ENCODE measurements at places on chromosomes 1 and 21.

DNA sequence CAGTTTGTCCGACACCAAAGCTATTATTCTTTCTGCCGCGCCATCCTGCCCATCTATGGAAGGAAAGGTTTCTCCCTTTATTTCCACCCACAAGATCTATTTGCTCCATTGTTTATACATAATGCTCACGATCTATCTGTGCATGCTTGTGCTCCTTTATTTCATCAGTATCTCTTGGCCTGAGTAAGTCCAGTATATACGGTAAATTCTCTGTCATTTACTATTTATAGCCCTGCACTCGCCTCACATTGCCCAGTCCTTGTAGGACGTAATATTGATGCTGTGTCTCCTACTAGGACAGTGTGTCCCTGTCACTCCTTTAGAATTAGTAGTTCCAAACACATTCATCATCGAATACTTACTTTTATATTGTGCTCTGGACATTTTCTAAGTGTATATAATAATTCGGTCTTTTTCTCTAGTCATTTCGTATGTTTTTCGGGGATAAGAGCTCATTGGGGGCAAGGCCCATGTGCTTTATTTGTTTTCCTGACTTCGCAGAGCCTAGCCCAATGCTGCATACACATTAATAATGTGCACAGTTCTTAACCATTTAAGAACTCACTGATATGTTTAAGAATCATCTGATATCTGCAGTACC is 3.1 kb upstream of the NID1 start:
- DNase-seq: no peak

- peak; percentile 49 for DNase-seq
These were observed 4.9 kb upstream of the ALDH4A1 start for GRCh38 chr1:18907021-18907916.

DNA sequence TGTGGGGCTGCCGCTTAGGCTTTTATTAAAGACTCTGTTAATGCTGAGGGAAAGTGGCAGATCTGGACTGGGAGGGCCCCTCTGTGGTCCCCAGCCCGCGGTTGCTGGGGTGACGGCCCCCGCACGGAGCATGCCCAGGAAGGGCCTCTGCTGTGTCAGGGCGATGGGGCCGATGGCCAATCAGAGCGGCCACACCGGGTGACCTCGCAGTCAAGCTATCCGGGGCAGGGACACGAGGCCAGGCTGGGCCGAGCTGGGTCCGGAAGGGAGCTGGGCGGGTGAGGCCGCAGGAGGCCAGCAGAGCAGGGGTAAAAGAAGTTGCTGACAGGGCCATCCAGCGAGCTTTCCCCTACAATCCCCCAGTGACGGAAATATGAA is 145.1 kb downstream of the CASZ1 start:
- no peak for DNase-seq

DNA sequence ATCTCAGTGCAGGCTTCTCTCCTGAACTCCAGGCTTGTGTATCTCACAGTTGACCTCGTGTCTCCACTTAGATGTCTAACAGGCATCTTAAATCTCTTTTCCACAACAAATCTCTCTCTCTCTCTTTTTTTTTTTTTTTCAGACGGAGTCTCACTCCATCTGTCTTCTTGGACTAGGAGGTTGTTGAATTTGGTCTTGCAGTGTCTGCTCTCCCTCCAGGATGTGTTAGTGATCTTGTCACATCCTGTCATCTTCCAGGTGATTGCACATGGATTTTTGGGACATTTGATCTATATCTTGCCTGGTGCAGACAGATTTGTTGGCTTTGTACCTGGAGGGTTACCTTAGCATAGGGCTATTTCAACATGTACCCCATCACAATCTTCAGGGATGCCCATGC is 26.5 kb upstream of the KCNA10 start:
- no peak for DNase-seq

DNA sequence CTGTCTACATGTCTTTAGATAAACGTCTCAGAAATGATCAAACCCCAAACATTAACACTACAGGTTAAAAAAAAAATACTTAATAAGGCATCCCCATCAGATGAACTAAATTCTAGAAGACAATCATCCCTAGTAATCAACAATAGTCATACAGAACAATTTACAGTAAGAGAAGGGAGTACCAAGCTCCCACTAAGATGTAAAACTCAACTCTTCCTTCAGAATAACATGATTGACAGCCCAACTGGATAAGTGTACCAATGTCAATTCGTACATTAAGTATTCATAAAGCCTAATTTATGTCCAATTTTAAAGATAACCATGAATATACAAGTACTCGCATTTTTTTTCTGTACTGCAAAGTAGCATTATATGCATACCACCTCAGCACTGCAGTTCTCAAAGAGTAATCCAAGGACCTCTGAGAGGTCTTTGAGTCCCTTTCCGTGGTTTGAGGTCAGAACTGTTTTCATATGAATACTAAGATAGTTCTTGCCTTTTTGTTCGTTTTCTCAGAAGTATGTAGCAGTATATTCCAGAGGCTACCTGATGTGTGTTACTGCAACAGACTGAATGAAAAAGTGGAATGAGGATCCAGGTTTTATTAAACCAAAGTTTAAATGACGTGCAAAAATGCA is 6.6 kb downstream of the SCAF4 start:
- no peak for DNase-seq

- no peak for DNase-seq
These were observed 18.0 kb downstream of the KIAA0319L start for GRCh38 chr1:35539073-35539823.

DNA sequence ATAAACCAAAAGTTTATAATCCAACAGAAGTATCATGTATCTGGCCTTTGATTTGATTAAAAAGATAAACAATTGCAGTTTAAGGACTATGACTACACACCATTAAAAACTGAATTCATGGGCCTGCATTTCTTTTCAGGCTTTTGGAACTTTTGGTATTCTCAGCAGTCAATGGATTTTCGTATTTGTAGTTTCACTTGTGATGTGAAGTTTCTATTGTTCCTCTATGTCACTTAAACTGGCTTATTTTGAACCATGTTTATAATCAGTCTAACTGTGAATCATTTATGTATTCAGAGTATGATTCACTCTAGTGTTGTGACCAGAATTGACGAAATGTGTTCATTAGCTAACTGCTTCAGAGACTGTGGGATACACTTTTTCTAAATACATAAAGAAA is 132.9 kb downstream of the COQ8A start:
- no peak for DNase-seq

GRCh38 chr1:27445177-27445936 is 44.6 kb downstream of the WASF2 start:
- DNase-seq: peak; percentile 11

GRCh38 chr1:156804572-156805243 is 11.9 kb downstream of the SH2D2A start:
- no peak for DNase-seq

DNA sequence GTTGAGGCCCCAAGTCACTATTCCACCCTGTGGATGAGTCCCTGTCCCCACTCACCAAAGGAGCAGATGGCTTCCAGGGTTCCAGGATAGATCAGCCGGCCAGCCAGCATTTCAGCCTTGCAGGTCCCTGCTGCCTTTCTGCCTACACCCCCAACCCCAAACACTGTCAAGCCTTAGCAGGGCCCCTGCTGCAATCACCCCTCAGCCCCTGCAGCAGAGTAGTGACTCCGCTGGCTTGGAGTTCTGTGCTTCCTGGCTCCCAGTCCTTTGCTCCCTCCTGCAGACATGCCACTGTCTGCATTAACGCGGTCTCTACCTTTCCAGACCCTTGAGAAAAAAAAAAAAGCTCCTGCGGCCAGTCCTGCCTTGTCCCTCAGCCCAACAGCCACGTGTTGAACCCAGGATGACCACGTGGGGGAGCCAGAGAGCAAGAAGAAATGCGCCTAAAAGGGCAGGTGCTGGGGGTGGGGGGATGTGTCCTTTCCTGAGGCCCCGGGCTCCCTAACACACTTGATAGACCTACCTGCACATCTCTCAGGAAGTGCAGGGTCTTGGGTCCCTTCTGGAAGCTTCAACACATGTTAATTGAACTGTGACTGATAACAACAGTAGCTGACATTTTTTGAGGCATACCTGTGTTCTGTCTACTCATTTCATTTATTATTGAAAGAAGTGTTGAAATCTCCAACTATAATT is 37.4 kb downstream of the RASSF5 start:
- DNase-seq: peak; percentile 80

DNA sequence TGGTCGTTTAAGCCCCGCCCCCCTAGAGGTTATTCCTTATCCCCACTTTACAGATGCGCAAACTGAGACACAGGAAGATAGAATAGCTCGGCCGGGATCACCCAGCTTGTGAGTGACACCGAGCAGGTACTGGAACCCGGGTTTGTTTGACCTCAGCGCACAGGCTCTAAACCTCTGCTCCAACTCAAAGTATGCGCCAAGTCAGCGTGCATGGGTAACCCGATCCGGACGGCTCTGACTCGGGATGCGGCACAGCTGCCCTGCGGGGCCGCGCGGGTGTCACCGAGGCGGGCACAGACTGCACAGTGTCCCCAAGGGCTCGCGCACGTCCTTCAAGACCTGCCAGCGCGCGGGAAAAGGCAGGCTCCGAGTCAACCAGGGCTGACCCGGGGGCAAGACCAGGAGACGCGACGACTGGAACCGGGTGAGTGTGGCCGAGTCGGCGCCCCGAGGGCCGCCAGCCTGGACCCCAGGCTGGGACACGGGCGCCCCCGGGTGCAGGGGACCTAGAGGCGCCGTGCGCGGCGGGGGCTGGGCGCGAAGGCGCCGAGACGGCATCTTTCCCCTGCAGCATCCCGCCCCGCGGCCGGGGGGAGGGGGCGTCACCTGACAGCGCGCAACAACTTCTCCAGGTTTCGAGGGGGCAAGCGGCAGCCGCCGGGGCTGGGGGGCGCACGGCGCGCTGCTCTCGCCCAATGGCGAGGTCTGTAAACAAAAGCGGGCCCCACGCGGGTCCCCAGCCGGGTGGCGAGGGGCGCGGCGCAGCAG is 101.9 kb upstream of the SOD1 start:
- DNase-seq: no peak

DNA sequence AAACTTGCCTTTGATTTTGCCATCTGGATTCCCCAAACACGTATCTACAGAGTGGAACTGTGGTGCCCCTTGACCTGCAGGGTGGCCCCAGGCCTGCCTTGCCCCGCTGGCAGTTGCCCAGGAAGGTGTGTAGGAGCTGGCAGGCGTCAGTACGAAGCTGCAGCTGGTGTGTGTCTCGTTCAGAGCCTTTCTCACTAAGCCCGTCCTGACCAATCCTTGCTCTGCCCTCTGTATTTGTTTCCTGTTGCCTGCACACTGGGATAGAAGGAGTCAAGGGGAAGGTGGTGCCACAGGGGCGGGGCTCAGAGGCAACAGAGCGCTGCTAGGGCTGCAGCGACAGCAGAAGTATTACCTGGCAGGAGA is 5.2 kb upstream of the VSIG8 start:
- DNase-seq: no peak

- no peak for DNase-seq
These were observed 7.2 kb downstream of the INAVA start for GRCh38 chr1:200901796-200902444.

DNA sequence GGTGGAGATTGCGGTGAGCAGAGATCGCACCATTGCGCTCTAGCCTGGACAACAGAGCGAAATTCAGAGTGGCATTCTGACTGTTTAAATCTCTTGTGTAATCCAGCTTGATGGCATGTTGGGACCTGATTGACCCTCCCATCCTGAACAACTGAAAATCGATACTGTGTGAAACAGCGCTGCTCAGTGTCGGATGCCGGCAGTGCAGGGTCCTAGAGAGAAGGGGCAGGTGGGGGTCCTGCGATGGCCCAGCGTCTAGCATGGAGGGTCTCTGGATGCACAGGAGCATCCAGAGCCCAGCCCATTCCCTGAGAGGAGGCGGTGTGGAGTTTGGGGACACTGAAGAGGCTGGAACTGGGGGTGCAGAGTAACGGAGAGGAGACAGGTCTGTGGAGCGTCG is 15.8 kb downstream of the AGT start:
- DNase-seq: no peak

DNA sequence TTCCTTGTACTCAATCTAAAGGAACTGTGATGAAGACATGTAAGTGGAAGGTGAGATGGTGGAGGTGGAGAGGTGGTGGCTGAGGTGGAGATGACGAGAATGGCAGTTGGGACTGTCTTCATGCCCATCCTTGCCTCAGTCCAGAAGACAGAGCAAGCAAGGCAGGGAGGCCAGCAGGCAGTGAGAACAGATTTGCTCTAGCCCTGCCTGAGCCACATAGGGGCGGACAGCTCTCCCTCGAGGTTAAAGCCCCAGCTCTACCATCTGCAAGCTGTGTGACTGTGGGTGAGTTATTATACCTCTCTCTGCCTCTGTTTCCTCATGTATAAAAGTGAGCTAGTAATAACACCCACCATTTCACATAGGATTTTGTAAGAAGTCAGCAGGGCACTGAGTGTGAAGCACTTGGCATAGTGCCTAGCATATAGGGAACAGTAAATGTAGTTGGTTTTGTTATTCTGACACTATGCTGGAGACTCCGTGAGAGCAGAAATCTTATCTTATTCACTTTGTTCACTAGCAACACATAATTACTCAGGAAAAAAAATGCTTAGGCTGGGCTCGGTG is 4.8 kb upstream of the FAM110D start:
- DNase-seq: no peak

DNA sequence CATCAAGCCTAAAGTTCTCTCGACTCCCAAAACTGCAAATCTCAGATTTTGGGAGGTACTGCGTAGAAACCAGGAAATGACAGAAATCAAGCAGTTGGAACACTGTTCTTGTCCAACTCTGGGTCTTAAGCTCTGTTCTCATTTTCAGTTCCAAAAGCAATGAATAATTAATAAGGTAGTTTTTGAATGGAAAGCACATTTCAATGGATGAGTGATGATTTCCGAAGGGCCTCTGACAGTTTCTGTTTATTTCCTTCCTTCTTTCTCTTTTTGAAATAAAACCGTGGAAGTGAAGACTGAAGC is 20.9 kb upstream of the TARBP1 start:
- no peak for DNase-seq

DNA sequence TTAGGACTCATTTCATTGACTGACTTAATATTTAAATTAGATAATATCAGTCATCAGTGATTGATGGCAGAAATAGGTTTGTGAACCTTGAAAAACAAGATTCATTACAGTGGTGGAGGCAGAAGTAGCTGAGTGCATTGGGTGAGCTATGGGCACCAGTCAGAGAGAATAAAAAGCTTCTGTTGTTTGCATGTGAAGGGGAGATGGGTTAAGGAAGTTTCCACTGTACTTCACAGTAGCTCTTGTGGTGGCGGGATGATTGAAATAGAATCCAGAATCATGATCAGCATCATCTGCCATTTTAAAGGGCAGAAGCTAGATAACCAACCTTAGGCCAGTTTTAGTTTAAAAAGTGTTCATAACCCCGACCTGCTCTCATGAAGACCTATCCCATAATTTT is 66.2 kb downstream of the DTL start:
- DNase-seq: no peak
